ENCODE measurements at places on chromosomes 2 and 18.

DNA sequence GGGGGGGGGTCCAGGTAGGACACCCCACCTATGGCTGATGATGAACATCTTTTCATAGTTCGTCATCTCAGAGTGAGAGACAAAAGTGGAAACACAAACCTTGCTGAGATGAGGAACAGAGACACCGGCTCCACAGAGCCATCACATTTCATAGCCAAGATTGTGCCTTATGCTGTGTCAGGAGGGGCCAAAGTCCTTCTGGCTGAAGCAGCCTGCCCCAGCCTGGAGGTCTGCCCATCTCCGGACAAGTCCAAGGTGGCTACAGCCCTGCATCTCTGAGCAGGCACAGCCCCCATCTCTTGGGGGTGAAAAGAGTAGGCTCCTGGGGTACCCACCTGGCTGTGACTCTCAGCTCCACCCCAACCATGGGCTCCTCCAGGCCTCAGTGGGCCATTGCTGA, 70.3 kb downstream of the ZBTB7C start:
- DNase-seq, result no peak

DNA sequence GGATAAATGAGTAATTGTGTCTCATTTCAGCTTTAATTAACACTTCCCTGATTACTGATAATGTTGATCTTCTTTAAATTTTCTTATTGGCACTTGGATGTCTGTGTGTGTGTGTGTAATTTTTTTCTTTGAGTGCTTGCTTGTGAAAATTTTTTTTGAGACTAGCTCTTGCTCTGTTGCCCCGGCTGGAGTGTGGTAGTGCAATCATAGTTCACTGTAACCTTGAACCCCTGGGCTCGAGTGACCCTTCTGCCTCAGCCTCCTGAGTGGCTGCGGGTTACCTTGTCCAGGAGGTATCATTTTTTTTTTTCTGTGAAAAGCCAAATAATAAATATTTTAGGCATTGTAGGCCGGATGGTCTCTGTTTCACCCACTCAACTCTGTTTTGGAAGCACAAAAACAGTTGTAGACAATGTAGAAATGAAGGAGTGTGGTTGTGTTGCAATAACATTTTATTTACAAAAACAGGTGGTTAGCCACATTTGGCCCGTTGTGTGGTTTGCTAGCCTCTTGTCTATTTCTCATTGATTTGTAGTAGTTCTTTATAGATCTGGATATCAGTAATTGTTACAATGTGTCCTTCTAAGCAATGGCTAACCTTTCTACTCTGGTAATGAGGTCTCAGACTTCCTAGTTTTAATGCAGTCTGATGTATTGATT, 7.9 kb downstream of the IL1RL2 start:
- no peak for DNase-seq

GRCh38 chr18:75400366-75400765, 27.1 kb downstream of the SMIM21 start:
- no peak for DNase-seq

DNA sequence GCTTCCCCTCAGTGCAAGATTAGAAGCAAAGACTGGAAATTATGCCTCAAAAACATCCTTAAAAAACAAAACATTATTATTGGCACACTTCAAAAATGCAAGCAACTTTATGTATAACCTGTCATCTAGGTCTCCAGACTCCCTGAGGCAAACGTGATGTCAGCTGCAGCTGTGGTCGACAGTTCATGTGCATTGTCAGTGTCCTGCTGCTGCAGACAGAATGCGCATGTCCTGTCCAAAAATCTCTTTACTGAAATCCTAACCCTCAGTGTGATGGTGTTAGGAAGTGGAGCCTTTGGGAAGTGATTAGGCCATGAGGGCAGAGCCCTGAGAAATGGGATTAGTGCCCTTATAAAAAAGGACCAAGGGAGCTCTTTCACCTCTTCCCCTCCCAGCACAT, 126.9 kb downstream of the CYRIA start:
- DNase-seq, result no peak

GRCh38 chr2:201235860-201236811, 24.2 kb upstream of the CASP8 start:
- no peak for DNase-seq

DNA sequence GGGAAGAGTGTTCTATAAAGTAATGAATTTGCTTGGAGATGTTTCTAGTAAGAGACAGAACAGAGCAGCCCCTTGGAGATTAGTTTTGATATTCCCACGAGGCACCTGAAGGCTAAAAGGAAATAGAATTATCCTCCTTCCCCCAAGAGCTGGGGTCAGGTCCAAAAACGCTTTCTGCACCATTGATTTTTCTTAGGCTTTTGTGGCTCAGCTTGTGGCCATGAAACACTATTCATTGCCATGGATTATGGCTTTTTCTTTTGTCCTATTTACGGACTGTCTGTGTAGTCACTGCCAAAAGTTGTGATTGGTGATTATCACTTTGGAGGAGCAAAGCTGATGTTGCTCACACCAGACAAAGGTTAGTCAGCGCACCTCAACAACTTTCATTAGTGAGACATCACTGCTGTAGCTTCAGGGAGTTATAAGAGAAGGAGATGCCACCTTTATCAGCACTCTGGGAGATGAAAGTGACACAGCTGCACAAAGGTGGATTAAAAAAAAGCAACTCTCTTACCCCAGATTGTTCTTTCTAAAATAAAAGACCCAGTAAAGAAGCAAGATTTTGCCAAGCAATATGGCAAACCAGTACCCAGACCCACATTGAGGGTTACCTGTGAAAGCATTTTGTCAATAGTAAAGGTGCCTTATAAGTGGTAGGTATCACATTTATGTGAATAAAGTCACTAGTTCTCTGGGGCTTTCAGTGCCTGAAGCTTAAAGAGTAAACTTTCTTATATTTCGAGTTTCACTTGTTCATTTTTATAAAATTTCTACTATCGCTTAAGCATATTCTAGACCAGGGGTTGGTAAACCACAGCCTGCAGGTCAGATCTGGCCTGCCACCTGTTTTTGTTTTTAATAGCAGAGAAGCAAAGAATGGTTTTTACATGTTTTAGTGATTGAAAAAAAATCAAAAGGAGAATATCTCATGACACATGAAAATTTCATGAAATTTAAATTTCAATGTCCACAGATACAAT, 10.6 kb downstream of the CXCR4 start:
- DNase-seq, result no peak

- no peak for DNase-seq
These were observed 53.9 kb downstream of the NCK2 start for GRCh38 chr2:105798595-105798994.

All from stimulated activated CD8-positive, alpha-beta memory T cell treated with anti-CD3 and anti-CD28 coated beads, Interleukin-2, amount 100 ng/mL, for 48 hours (primary cell).